ENCODE measurements at places on chromosomes 7 and 10.

DNA sequence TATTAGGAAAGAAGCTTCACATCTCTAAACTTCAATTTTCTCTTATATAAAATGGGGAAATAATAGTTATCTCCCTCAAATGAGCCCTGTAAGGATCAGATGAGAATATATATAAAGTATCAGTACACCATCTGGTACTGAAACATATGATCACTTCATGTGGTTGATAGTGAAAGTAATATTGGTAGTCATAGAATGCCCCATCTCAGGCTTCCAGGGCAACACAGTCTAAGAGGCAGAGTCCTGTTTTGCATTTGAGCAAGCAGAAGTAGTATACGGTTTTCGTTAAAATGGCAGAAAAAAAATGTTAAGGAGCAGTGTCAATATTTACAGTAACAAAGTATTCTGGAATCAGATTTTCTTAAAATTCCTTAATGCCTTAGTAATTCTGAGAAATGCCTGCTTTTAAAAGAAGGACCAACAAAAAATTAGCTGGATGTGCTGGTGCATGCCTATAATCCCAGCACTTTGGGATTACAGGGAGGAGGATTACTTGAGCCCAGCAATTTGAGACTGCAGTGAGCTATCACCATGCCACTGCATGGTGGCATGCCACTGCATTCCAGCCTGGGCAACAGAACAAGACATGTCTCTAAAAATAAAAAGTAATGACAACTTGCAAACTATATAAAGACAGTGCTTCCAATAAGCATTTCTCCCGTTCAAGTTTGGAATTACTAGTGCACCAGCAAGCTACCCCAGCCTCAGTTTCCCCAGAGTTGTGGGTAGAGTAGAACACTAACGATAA lies 19.8 kb downstream of the KBTBD2 start:
- no peak for DNase-seq

DNA sequence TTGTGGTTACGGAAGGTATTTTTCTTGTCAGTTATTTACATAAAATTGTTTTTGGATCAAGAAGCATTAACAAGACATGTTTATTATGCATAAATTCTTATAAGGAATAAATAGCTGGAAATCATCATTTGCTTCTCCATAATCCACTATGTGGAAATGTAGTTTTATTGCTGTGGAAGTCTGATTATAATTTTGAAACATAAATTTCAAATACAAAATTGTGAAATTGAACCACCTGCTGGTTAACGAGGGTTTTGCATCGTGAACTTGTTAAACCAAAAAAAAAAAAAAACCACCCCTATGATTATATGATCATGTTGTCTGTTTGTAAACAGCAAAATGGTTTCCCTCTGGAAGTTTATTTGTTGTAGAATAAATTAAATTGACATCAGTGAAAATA lies 25.9 kb downstream of the ABRAXAS2 start:
- no peak for DNase-seq

GRCh38 chr10:71075759-71076472 lies 136.5 kb upstream of the UNC5B start:
- no peak for DNase-seq

- no peak for DNase-seq
These were observed 619.4 kb downstream of the CNTNAP2 start for GRCh38 chr7:146735992-146736391.

- DNase-seq = no peak
These were observed 96.1 kb downstream of the EPDR1 start for GRCh38 chr7:38016567-38016966.

- DNase-seq = no peak
These were observed 184.6 kb downstream of the RAMP3 start for GRCh38 chr7:45342236-45342635.

DNA sequence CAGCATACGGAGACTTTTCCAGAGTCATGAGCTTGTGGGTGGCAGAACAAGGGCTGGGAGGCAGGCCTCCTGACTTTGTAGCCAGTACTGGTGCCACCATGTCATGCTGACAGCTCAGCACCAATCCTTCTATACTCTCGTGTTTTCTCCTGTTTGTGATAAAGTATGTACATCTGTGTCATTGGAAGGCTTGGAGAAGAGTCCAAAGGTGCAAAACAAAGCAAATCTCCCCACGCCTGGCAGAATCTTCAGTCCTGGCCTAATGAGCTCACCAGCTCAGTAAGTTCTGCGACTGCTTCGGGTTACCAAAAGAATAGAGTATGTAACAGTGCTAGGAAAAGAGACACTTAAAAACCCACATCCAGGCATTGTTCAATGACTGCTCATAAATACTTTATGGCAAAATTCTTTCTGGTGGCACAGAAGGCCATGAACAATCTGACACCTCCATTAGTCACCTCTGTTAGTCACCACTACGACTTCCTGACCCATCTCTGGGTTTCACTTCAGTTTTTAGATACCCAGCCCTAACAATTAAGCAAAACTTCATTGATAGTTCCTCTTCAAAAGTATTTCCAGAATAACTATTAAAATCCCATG lies 24.5 kb downstream of the STEAP1 start:
- DNase-seq = no peak

DNA sequence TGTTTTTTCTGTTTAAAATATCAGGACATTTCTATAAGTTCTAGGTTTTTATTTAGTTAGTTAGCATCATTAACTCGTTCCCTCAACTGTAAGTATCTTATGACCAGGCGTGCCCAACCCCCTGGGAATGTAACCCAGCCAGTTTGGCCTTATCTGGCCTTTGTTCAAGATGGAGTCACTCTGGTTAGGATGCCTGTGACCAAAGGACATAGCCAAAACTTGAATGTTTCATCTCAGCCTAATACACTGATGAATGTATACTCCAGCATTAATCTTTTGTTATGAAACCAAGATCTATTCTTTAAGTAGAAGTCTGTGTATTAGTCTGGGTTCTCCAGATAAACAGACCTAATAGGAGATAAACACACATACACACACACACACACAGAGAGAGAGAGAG lies 231.4 kb downstream of the NSUN6 start:
- no peak for DNase-seq

DNA sequence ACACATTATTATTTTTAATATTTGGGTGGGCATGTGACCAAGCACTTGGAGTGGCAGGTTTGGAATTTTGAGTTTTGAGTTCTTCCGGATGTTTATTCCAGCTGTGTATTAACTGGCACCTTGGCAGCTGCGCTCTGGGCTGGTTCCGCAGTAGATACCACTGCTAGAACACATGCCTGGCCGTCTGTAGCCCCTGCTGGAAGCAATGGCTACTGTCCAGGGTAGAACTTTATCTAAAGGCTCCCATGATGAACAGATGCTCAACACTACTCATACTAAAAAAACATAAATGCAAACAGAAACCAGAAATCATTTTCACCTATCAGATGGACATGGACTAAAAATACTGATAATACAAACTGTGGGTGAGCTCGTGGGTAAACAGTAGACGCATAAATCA lies 19.4 kb upstream of the SH3PXD2A start:
- no peak for DNase-seq

GRCh38 chr7:48515171-48515570 lies 343.9 kb downstream of the ABCA13 start:
- no peak for DNase-seq

DNA sequence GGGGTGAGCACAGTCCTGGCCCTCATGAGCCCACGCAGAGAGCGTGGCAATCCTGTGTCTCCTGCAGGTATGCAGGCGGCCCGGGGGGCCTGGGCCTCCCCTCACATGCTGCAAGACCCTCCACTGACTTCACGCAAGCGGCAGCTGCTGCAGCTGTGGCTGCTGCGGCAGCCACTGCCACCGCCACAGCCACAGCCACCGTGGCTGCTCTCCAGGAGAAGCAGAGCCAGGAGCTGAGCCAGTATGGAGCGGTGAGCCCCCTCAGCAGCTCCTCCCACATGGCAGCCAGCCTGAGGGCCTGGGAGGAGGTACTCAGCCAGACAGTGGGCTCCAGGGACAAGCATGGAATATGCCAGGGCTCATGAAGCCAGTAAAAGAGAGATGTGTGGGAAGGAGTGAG lies 8.7 kb downstream of the ZMIZ2 start:
- no peak for DNase-seq

- DNase-seq = no peak
These were observed 98.8 kb upstream of the ODAD2 start for GRCh38 chr10:28097633-28098032.

GRCh38 chr7:131836733-131837132 lies 280.3 kb upstream of the PODXL start:
- no peak for DNase-seq

DNA sequence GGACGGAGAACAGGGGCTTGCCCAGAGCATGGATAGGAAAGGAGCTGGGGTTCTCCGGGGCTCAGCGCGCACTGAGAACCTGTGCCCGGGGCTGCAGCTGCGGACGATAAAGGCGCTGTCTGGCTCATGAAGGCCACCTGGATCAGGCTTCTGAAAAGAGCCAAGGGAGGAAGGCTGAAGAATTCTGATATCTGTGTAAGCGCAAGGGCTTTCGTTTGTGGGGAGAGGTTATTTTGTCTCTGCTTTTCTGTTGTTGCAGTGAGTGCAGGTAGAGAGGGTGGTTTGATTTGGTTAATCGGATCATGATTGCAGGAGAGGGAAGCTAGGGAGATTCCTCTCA lies 250.5 kb downstream of the NSUN6 start:
- DNase-seq = no peak

DNA sequence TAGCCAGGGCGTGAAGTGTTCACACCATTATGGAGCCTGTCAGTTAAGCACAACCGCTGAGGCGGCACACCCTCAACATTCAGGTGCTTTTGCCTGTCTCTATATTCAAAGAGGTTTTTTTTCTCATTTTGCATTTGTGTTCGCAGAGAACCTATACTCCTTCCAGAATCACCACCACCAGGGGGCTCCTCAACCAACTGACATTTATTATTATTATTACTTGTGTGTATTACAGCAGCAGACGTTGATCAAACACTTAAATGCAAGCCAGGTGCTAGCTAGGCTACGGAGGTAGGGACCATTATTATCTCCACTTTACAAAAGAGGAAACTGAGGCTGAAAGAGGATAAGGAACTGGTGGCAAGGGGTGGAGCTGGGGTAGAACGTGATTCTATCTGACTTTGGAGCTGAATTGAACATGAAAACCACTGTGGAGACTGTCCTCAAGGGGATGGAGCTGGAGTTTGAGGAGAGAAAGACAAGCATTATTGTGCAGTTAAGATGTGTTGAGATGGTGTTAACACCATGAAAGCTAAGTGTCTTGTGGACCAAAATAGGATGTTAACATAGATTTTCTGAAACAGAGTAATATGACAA lies 133.8 kb upstream of the PLXNA4 start:
- DNase-seq = no peak

DNA sequence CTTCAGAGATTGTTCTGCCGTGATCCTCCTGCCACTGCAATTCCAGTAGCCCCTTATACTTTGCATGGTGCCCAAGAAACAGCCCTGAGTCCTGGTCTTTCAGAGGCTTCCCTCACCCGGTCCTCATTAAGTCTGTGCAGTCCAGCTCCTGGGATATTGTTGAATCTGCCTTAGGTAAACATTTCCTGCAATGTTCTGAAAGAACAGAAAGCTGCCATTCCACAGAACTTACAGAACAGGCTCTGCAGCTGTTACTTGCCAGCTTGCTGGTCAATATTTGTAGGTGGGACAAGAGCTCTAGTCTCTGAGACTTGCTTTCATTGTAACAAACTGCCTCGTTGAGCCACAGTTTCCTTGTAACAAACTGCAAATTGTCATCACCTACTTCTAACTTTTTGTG lies 115.0 kb upstream of the KIF5B start:
- DNase-seq = no peak

GRCh38 chr7:27105301-27106031 lies 3.0 kb upstream of the HOXA2 start:
- DNase-seq = no peak

GRCh38 chr7:70735313-70735712 lies 396.6 kb upstream of the GALNT17 start:
- DNase-seq = no peak

Data from stimulated activated CD8-positive, alpha-beta memory T cell treated with anti-CD3 and anti-CD28 coated beads, Interleukin-4, amount 100 ng/mL, for 1 hour (primary cell).